ENCODE measurements at places on chromosomes 12 and 14.

DNA sequence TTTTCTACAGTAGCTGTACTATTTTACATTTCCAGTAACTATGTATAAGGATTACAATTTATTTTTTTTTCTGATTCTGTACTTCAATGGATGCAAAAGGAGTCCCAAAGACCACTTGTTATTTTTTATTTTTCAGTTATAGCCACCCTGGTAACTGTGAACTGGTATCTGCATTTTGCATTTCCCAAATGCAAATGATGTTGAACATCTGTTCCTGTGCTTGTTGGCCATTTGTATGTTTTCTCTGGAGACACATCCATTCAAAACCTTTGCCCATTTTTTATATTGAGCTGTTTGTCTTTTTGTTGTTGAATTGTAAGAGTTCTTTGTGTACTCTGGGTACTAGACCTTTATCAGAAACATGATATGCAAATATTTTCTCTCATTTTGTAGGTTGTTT is 485.6 kb downstream of the LRIG3 start:
- no peak for DNase-seq

- DNase-seq = no peak
These were observed 87.3 kb downstream of the SUDS3 start for GRCh38 chr12:118463677-118464076.

GRCh38 chr12:132095520-132096409 is 48.4 kb downstream of the DDX51 start:
- no peak for DNase-seq

- DNase-seq = no peak
These were observed 71.9 kb downstream of the BCL11B start for GRCh38 chr14:99199846-99200653.

GRCh38 chr12:49309386-49309785 is 13.7 kb upstream of the TROAP start:
- no peak for DNase-seq

- DNase-seq = peak; percentile 91
These were observed at the start of gene ABHD4 for GRCh38 chr14:22598099-22598895. Gene ABHD4, plus strand, starts transcription at chr14:22598300. Its CDS starts 7 bp downstream, at chr14:22598307.

GRCh38 chr12:54189198-54189539 is 384 bp upstream of the SMUG1 start:
- no peak for DNase-seq

- DNase-seq = no peak
These were observed 54.9 kb downstream of the ATF7 start for GRCh38 chr12:53571295-53571694.

- DNase-seq = peak; percentile 15
These were observed 165.8 kb downstream of the MON2 start for GRCh38 chr12:62632411-62632918.

DNA sequence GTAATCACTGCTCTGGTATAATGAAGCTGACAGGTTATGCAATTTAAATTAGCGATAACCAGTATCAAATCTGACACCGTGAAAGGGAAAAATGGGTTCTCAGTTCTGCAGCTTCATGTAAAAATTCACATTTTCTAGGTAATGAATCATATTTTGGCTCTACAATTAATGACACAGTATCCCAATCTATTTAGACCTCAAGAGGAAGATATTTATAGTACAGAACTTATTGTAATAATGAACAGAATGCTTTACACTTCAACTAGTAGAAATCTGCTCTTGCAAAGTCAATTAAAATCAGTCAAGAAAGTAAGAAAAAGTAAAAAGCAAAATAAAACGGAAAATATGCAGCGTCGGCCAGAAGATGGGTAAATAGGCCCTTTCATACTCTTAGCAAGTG is 24.3 kb downstream of the SEL1L start:
- DNase-seq = no peak

GRCh38 chr14:75119056-75119455 is 7.8 kb downstream of the NEK9 start:
- no peak for DNase-seq

DNA sequence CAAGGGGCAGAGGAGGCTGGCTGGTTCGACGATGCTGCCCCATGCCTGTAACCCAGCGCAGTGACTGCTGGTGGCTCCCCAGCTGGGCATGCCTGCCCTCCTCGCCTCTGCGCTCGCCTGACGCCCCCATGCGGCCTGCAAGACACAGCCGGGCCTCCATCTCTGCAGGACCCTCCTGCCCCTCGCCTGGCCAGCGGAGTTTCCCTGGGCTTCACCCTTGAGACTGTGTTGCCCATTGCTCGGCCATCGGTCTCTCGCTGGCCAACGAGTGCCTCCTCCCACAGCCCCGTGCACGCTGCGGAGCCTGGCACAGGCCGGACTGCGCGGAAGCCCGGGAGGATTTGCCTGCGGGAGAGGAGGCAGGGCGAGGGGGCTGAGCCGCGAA is 17.6 kb downstream of the ASPG start:
- no peak for DNase-seq

DNA sequence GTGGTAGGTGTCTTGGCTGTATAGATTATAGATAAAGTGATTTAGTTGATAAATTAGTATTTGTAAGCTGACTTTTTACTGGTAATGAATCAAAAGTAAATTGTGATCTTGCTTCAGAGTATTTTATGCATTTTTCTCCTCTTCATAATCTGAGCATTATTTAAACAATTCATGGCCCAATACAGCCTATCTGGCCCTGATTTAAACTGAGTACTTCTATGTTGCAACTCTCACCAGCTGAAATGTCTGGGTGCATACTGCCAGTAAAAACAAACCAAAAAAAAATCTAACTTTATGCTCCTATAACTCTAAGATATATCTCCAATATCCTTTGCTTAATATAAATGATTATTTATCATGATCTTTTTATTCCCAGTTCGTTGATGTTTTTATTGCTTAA is 86.6 kb downstream of the MIA2 start:
- DNase-seq = no peak

DNA sequence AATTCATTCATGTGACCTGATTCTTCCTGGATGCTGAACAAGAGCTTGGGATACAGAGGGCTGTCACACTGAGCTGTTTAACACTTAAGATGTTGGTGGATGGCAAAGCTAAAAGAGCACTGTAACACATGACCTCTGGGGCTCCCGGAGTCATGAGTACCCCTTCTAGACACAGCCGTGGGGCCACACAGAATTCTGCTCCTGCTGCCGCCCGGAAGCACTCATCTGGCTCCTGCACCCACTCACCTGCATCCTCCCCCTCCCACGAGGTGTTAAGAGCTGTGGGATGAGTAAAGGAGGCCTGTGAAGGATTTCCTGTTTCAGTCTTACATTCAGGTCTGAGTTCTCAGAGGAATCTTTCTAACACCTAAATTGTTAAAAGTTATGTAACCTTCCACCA is 78.0 kb upstream of the SSTR1 start:
- no peak for DNase-seq

GRCh38 chr14:87255058-87255457 is 737.9 kb downstream of the GALC start:
- no peak for DNase-seq

DNA sequence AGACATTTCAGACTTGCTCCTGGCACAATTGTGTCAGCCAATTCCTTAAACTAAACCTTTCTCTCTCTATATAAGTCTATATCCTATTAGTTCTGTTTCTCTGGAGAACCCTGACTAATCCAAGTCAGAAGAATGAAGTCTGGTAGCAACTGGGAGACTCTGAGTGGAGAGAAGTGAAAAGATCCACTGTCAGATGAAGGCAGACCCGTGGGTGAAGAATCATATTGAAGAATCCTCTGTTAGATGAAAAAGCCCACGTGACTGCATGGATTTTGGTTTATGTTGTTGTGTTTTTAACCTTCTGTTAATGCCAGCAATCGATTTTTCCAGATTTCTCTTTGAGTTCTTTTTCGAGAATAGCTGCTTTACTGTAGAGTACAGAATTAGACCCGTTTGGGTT is 29.5 kb upstream of the APOLD1 start:
- no peak for DNase-seq

DNA sequence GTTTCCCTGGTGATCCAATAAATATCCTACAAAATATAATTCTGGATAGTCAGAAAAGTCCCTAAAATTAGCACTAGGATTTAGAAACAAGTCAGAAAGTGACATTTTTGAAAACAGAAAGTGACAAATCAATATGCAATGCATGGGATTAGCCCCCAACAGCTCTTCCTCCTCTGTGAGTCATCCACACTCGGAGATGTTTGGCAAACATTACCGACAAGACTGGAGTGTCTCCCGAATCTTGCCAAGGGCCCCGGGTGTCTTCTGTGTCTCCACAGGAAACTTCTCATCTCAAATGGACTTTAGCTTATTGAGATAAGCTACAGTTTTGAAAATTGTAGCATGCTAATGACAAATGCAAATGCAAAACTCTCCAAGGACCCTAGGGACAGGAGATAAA is 398.9 kb upstream of the CCDC196 start:
- no peak for DNase-seq

DNA sequence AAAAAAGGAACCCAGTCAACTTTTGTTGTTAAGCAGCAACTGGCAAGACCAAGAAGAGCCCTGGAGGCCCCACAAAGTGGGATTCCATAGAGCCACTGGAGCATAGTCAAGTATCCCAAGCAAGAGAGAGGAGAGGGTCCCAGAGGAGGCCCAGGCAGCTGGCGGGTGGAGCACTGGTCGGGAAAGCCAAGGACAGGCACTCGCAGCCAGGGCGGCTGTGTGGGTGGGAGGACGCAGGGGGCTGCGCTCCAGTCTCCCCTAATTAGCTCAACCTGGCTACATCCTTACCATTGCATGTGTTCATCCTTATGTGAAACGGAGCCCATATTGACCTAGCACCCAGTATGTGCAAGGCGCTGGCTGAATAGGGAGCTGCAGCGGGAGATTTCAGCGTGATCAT is 18.3 kb upstream of the ZFP36L1 start:
- no peak for DNase-seq

DNA sequence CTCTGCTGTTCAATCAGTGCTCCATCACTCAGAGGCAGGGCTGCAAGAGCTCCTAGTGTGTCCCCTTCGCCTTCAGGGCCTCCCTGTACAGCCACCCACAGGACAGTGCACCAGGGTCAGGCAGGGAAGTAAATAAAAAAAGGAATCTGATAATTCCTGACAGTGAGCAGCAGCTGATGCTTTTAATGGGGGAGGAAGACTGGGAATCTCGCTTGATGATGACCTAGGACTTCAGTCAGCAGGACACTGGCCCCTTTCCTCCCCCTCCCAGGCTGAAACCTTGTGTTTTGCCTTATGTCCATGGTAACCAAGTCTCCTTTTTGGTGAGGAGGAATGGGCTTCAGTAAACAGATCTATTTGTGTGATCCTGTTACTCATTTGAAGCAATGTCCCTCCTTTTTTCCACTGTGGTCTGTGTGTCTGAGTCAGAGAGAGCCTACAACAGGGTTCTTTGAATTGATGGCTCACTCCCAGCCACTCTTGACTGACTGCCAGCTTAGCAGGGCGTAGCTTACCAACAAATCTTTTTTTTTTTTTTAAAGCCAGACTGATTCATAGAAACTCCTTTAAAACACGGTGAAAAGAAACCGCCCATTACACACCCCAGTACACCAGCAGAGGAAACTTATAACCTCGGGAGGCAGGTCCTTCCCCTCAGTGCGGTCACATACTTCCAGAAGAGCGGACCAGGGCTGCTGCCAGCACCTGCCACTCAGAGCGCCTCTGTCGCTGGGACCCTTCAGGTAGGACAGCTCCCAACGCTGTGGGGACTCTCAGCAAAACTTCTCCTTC is at the start of gene EMP1:
Gene EMP1 (plus strand): TSS at position 597 of the 792 bp plus-strand sequence. CDS start 14,785 bp downstream, outside the sequence.
- DNase-seq = peak; percentile 87

DNA sequence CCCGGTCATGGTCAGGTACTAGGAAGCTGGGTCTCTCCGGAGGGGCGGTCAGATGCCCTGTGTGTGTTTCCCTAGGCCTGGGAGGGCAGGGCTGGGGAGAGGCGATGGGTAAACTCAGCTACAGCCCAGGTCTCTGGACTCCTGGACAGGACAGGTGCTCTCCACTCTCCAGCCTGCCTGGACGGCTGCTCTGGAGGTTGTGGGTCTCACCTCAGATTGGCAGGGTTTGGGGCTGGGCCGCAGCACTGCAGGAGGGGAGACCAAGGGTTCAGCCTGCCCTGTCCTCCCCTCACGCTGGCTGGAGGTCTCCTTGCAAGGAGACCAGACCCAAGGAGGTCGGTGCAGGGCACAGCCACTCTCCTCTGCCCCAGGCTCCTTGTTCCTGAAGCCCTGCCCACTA is 7.8 kb downstream of the KRT80 start:
- no peak for DNase-seq

DNA sequence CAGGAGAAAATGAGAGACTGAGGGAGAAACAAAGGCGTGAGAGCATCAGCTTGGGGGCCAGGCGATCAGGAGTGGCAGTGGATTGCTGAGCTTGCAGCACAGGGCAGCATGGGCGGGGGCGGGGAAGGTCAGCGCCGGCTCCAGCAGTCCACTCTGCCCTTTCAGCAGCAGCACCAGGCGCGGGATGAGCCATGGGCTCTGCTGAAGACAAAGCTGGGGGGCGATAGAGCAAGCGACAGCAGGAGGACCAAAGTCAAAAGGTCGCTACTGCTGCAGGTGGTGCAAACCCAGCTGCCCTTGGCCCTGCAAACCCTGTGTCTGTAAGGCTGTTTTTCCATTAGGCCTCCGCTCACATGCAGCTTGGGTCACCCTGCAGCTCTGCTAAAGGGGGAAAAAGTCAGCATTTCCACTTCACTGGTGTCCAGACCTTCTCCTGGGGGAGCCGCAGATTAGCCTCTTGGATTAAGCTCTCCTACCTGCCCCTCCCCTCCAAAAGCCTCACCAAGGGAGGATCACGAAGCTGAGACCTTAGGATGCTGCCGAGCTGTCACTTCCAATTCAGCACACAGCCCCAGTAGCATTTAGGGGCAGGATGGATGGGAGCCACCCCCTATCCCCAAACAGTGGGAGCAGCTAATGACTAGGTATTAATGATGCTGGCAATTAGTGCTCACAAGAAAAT is 204.8 kb downstream of the DPF3 start:
- no peak for DNase-seq

DNA sequence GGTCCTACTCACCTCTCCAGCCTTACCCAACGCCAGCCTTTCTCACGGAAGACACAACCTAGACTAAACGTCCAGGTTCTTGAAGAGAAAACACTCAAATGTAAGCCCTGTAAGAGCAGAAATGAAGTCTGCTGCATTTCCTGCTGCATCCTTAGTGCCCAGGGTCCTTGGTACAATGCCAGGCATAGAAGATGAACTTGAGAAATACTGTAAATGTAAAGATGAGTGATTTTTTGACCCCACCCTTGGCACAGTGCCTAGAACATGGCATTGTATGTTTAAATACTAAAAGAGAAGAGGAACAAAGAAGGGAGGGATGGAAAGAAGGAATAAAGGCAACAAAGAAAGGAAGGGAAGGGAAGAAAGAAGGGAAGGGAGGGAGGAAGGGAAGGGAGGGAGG is 514.6 kb downstream of the MED13L start:
- no peak for DNase-seq

- peak; percentile 80 for DNase-seq
These were observed 75.5 kb upstream of the CPM start for GRCh38 chr12:69008520-69008919.

GRCh38 chr14:100187247-100187833 is 27.9 kb upstream of the DEGS2 start:
- no peak for DNase-seq

- peak; percentile 36 for DNase-seq
These were observed 1.1 kb downstream of the GPHN start for GRCh38 chr14:66508846-66509621.

DNA sequence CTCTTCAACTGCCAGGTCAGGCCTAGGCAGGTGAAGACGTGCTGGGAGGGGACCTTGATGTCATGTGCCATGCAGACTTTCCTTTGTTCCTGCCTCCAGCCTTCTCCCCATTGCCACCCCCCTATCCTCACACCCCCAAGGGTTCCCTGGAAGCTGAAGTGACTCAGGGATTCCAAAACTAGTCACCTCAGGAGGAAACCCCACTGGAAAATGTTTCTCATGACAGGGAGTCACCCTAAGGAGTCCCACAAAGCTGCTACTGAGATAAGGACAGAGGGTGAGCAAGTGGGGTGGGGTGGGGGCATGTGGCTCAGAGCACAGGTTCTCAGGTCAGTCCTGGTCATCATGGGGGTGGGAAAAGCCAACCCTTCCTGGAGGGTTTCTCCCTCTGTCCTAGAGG is 2.4 kb upstream of the IL25 start:
- DNase-seq = no peak

Data from suppressor macrophage (primary cell).